ENCODE measurements at places on chromosomes 7 and 10. TPM values are rescaled to one million over a fixed set of nuclear protein-coding genes. Genes with fewer than 3 reads are reported as not detected.

SYT15 gene
- 1.00 TPM for total RNA-seq

- peaks cover 3% of the 10 kb centered on the region for H3K27me3 ChIP-seq
These were observed 13.8 kb upstream of the KDM7A start for GRCh38 chr7:140190588-140190987.

GRCh38 chr10:107371801-107372200, 207.3 kb upstream of the SORCS1 start:
- H3K4me1 ChIP-seq: no peaks in the 10 kb centered on the region
- H3K4me3 ChIP-seq: no peak overlapping the region
- no peaks in the 10 kb centered on the region for H3K36me3 ChIP-seq
- H3K27ac ChIP-seq: no peak overlapping the region

FBXL13 gene
- 0.89 TPM for total RNA-seq

NKX1-2 gene
- total RNA-seq: not detected

GRCh38 chr7:501526-501925, 18.1 kb downstream of the PDGFA start:
- no peaks in the 10 kb centered on the region for H3K27me3 ChIP-seq
- H3K36me3 ChIP-seq: no peaks in the 10 kb centered on the region
- DNase-seq: no peak

SLC13A4 gene
- not detected for total RNA-seq

DNA sequence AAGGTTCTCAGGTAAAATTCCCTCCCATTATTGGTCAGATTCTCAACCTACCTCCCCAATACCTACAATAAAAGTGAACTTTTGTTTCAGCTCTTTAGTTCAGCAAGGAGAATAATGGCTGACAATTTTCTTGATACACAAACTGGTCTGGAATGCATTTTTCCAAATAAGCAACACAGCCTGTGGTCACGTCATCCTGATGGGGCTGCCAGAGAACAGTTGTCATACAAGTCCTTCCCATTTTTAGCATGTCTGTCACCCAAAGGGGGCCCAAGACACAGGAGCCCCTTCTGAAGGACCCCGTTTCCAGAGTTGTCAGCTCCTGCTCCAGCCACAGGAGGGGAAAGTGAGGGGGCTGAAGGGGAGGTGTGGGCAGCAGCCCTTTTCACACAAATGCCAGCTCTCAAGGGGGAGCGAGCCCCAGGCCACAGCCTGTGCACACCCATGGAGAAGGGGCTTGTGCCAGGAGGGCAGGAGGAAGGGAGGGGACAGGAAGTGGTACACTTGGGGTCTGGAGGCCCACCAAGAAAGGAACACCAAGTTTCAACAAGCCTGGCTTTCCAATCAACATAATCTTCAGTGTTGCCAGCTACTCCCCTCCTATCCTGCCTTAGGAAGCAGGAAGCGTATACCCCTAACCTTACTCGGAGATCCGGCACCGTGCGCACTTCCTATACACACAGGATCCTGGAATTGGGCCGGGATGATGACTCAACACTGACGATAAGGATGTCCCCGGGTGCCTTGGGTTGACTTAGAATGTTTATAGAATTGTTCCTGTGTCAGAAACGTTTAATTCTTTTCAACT, 43.4 kb upstream of the PDLIM1 start:
- no peaks in the 10 kb centered on the region for H3K4me1 ChIP-seq
- no peak overlapping the region for H3K4me3 ChIP-seq
- H3K27me3 ChIP-seq: no peaks in the 10 kb centered on the region

FAM25A gene
- not detected for total RNA-seq

DNA sequence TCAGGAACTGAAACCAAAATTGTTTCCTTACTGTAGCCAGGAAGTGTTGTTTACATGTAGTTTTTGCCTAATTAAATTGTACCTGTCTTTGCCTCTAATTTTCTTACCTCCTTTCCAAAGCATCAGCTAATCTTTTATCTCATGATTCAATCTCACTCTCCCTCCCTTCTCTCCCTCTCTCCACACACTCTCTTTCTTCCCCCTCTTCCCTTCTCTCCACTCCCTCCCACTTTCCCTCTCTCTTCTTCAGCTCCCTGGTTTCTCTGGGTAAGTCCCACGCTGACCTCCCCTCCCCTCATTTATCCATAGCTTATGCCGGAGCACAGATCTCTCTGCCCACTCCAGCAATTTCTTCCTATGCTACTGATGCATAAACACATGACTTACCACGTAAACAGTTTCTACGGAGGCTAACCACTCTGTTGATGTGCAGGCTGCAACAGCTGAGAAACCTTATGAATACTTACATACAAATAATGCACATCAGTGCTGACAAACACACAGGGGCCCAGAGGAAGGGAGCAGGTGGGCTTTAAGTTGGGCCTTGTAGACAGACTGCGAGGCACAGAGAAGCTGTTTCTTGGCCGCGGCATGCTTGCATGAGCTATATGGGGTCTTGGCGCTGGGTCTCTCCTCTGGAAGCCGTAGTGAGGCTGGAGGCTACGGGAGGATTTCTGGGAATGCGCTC, 174.4 kb upstream of the PLXNA4 start:
- no peaks in the 10 kb centered on the region for H3K4me1 ChIP-seq
- no peaks in the 10 kb centered on the region for H3K27me3 ChIP-seq
- H3K4me3 ChIP-seq: no peak overlapping the region

C10orf105 gene
- total RNA-seq: 0.40 TPM

DNA sequence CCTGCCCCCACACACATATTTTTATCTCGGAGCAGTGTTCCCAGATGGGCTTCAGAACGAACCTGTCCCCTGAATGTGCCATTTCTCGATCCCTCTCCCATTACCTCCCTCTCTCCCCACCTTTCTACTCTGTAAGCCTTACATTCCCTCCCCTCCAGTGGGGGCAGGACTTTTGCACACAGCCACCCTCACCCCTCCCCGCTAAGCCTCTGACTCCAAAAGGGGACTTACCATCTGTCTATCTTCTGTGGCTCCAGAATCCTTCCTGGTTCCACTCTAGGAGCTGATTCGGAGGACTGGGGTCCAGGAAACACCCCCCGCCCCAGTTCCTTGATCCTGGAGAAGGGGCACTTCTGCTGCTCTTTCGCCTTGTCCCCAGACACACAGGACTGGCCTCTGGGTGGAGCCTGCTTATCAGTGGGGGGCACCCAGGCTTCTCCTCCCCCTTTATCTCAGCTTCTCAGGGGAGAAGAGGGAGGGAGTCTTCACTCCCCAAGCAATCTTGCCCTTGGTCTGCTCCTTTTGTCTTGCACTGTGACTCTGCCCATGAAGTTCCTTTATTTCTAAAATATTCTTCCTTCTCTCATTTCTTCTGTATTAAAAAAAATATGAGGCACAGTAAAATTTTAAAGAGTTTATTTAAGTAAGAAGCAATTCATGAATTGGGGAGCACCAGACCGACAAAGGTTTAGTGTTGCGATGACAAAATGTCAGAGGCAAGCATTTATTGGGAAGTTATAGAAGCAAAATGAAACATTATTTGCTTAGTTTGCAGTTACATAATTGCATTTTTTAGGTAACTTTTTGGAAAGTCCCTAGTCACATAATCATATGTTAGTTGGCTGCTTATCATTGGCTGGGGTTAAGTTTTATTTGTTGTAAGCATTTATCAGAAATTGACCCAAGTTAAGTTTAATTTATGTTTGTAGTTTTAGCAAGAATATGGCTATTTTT, at the start of gene KEL:
Gene KEL, minus strand, starts transcription at position 391 of the 954 bp plus-strand sequence. Its CDS starts 157 bp downstream, at position 234.
- no peak for DNase-seq
- no peak within 1 kb of the TSS for H3K27ac ChIP-seq

DNA sequence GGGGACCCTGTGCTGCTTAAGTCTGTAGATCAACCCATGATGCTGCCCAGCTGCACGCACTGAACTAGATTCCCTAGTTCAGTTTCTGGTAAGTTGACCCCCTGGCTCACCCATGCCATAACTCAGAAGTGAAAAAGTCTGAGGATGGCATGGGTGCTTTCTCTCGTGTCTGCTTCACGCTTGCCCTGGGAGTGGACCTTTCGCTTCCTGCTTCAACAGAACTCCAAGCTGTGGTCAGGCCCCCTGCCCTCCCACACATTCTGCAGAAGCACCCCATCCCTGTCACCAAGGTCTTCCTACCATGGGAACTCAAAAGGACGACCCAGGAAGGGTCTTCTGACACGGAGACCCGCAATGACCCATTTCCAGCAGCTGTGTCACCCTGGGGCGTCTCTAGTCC, 39.9 kb downstream of the LRRC18 start:
- no peak overlapping the region for H3K27ac ChIP-seq
- no peak overlapping the region for H3K4me3 ChIP-seq
- no peaks in the 10 kb centered on the region for H3K27me3 ChIP-seq
- DNase-seq: no peak
- no peaks in the 10 kb centered on the region for H3K36me3 ChIP-seq

- H3K27me3 ChIP-seq: no peaks in the 10 kb centered on the region
- no peaks in the 10 kb centered on the region for H3K4me1 ChIP-seq
- no peaks in the 10 kb centered on the region for H3K36me3 ChIP-seq
These were observed 176.8 kb downstream of the THSD7A start for GRCh38 chr7:11655163-11655562.

C10orf53 gene
- not detected for total RNA-seq

GNGT1 gene
- not detected for total RNA-seq

- no peak overlapping the region for H3K27ac ChIP-seq
- no peaks in the 10 kb centered on the region for H3K4me1 ChIP-seq
- no peaks in the 10 kb centered on the region for H3K27me3 ChIP-seq
- H3K36me3 ChIP-seq: no peaks in the 10 kb centered on the region
- H3K4me3 ChIP-seq: no peak overlapping the region
These were observed 6.3 kb downstream of the HOXA4 start for GRCh38 chr7:27124096-27124901.

GRCh38 chr10:71973777-71974488, 9.7 kb downstream of the CHST3 start:
- no peak overlapping the region for H3K27ac ChIP-seq
- H3K36me3 ChIP-seq: no peaks in the 10 kb centered on the region
- no peaks in the 10 kb centered on the region for H3K27me3 ChIP-seq
- no peak overlapping the region for H3K4me3 ChIP-seq

ADARB2 gene
- total RNA-seq: 0.78 TPM

GRCh38 chr7:24800667-24801066, 43.4 kb upstream of the GSDME start:
- no peak overlapping the region for H3K27ac ChIP-seq
- no peak for DNase-seq
- no peaks in the 10 kb centered on the region for H3K4me1 ChIP-seq
- H3K36me3 ChIP-seq: peaks cover 65% of the 10 kb centered on the region
- H3K27me3 ChIP-seq: no peaks in the 10 kb centered on the region

GRCh38 chr7:110593355-110593754, 497.6 kb upstream of the LRRN3 start:
- no peak overlapping the region for H3K27ac ChIP-seq
- no peak overlapping the region for H3K4me3 ChIP-seq
- H3K27me3 ChIP-seq: no peaks in the 10 kb centered on the region
- DNase-seq: no peak

KAT6B gene
- total RNA-seq: 133 TPM

DNA sequence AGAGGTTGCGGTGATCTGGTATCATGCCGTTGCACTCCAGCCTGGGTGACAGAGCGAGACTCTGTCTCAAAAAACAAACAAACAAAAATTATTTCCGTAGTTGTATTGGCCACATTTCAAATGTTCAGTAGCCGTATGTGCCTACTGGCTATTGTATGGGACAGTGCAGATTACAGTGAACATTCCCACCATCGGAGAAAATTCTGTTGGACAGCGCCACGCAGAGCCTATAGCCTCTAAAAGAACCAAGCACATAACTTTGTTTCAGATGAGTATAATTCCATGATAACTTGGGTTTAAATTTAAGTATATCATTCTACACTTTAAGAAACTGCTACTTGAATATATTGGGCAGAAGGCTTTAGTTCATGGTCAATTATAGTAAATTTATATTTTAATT, 5.4 kb downstream of the TMEM178B start:
- H3K4me1 ChIP-seq: peaks cover 6% of the 10 kb centered on the region
- H3K27ac ChIP-seq: no peak overlapping the region
- DNase-seq: no peak
- H3K4me3 ChIP-seq: no peak overlapping the region
- H3K27me3 ChIP-seq: peaks cover 15% of the 10 kb centered on the region

GRCh38 chr7:144142187-144142586, 19.2 kb downstream of the OR2A14 start:
- H3K27ac ChIP-seq: no peak overlapping the region
- H3K27me3 ChIP-seq: no peaks in the 10 kb centered on the region
- no peak for DNase-seq
- H3K4me3 ChIP-seq: no peak overlapping the region

ZNF212 gene
- total RNA-seq: 17.0 TPM

DNA sequence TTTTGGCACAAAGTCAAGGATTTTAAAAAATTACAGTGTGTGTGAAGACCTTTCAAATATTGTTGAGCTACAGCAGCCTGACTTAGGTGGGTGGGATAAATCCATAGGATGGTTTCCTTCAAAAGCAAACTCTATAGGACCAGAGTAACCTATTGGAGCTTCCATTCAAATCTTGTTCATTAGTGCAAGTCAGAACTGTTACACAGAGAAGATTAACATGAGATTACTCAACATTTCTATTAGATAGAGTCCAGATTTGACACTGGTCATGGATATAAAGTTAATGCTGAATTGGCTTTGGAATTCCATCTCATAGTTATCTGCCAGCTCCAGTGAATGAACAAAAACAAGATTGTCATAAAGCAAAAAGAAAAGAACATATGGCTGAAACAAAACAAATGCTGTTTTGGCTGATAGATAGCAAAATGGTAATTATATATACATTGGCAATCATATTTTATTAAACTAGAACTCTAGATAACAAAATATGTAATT, 129.6 kb upstream of the SEMA3A start:
- no peak for DNase-seq
- H3K36me3 ChIP-seq: no peaks in the 10 kb centered on the region
- no peak overlapping the region for H3K4me3 ChIP-seq
- no peaks in the 10 kb centered on the region for H3K4me1 ChIP-seq
- no peak overlapping the region for H3K27ac ChIP-seq

DNA sequence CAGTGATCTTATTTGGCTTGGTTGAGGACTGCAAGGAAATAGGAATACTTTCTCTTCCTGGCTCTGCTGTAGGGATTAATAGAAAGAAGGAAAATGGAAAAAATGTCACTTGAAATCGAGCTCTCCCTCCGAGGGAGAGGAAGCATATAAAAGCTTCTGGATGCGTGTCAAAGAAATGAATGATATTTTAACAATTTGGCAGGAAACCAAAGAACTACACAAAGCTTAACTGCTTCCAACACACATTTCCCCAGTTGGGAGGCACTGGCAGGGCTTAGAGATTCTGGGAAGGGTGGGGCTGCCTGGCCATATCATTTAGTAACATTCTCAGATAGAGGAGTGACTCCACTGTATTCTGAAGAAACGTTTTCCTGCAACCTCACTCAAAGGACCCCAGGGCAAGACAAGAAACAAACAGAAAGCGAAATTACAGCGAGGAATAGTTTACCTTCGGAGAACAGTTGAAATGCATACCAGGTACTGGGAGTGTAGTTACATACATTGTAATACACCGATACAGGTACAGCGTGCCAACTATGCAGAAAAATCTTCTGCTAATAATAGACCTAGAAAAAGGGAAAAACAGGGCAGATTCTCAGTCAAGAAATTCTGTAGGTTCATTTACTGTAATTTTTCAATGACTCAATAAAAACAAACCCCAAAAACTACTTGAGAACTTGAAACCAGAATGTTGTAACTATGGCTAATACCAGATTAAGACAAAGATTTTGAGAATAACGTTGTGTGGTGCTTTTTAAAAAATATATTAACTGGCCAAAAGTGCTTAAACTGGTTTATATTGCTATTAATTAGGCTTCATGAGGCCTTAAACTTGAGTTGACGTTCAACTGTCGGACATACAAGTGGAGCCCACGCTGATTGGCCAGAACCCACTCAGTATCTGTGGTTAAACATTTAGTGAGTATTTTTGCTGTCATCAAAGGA, 75.7 kb upstream of the ASAH2 start:
- peaks cover 2% of the 10 kb centered on the region for H3K36me3 ChIP-seq
- no peaks in the 10 kb centered on the region for H3K4me1 ChIP-seq
- no peak overlapping the region for H3K27ac ChIP-seq
- no peak for DNase-seq
- no peak overlapping the region for H3K4me3 ChIP-seq

Measured in natural killer cell (primary cell).